ENCODE measurements at places on chromosomes 6 and 20.
A peak's percentile ranks its signal among the peaks of the same experiment; 100 is the strongest.

DNA sequence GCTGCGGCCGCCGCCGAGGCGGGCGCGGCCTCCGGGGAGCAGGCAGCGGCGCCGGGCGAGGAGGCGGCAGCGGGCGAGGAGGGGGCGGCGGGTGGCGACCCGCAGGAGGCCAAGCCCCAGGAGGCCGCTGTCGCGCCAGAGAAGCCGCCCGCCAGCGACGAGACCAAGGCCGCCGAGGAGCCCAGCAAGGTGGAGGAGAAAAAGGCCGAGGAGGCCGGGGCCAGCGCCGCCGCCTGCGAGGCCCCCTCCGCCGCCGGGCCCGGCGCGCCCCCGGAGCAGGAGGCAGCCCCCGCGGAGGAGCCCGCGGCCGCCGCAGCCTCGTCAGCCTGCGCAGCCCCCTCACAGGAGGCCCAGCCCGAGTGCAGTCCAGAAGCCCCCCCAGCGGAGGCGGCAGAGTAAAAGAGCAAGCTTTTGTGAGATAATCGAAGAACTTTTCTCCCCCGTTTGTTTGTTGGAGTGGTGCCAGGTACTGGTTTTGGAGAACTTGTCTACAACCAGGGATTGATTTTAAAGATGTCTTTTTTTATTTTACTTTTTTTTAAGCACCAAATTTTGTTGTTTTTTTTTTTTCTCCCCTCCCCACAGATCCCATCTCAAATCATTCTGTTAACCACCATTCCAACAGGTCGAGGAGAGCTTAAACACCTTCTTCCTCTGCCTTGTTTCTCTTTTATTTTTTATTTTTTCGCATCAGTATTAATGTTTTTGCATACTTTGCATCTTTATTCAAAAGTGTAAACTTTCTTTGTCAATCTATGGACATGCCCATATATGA lies 3.2 kb downstream of the MARCKS start:
- peak; percentile 34 for DNase-seq

DNA sequence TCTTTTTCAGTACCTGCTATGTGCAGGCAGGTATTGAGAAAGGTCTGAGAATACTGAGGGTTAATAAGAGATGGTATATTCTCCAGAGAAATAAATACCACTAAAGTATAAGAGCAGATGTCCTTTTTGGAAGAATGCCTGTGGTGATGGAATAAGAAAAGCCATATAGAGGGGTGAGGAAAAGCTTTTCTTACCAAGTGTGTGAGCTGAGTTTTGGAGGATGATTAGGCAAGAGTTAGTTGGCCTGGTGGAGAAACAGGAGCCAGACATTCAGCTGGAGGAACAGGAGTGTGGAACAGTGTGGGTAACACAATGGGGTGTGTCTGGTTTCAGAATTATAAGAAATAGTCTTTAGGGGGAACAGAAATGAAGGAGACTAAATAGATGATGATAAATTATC lies 19.9 kb downstream of the ZNF451 start:
- DNase-seq = no peak

DNA sequence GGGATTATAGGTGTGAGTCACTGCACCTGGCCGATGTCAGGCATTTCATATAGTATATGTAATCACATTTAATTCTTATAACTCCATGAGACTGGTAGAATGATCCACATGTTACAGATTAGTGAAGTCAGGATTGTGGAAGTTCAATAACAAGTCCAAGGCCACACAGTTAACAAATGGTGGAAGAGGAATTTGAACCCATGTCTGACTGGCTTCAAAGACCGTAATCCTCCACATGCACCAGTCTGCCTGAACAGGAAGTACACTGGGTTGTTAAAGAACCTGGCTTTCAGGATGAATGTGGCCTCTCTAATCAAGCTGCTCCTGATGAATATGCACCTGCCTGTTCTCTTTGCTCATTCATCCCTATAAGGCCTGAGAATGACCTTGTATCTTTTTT lies 122.0 kb upstream of the HDAC2 start:
- no peak for DNase-seq

- no peak for DNase-seq
Observed at GRCh38 chr6:30886897-30887255, 2.6 kb downstream of the DDR1 start.

GRCh38 chr6:33875696-33876095 lies 71.9 kb upstream of the MLN start:
- no peak for DNase-seq

GRCh38 chr6:33851959-33852358 lies 48.2 kb upstream of the MLN start:
- no peak for DNase-seq

DNA sequence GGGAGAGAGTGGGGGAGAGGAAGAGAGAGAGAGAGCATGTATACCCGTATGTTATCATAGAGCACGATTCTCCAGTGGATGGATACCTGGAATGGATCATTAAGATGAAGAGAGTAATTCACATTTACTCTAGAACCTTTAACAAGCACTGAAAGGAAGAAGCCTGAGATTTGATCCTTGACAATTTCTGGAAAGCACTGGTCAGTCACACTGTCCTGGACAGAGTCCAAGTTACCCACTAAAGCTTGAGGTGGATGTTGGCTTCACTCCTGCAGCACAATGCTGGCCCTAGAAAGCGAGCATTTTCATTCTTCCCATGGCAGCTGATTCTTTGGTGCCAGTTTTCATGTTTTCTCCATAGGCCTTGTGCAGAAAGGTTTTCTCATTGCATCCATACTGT lies 25.6 kb downstream of the NFYA start:
- no peak for DNase-seq

DNA sequence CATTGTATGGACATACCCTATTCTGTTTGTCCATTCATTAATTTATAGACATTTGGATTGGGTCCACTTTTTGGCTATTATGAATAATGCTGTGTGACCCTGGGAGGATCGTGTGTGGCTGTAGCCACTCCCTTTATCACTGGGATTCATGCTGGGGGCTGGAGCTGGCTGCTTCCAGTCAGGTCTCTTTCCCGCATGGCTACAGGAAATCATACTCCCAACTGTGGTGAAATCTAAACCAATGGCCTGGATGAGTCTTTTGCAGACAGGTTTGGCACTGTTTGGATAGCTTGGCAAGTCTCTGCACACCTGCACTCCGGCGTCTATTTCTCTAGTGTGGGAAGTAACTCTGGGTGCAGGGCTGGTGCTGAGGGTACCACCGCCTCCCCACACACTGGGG lies 80.4 kb downstream of the RIN2 start:
- no peak for DNase-seq

GRCh38 chr6:28296520-28297060 lies 15.2 kb downstream of the PGBD1 start:
- no peak for DNase-seq

DNA sequence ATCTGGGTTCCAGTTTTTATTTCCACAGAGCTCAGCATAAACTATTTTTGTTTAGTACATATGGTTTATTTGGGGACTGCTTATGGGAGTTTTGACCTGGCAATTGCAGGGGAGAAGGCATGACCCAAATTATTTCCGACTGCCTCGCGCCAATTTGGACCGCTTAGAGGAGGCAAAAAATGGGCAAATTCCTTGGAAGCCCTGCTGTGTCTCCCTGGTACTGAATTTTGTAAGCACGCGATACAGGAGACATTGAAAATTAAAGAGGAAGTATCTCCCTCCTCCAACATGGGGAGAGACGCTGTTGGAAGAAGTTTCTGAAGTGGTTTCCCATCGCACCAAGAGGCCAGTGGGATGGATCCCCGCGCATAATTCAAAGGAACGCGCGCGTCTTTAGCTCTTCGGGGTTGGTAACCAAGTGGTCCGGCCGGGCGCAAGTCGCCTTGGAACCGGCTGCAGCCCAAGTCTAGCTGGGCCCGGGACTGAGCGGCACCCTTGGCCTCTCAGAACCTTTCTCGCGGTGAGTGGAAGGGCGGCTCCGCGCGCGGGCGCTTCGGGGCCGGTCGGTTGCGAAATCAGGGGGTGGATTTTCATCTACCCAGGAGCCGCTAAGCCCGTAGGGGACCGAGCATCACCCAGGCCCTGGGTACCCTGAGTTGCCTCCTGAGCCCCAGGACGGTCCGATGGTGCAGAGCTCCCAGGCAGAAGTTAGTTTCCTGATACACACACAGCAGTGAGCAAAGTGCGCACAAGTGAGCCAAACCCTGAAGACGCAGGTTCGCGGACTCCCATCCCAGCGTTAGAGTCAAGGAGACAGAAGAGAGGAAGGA lies 6.2 kb downstream of the NKX2-2 start:
- no peak for DNase-seq

DNA sequence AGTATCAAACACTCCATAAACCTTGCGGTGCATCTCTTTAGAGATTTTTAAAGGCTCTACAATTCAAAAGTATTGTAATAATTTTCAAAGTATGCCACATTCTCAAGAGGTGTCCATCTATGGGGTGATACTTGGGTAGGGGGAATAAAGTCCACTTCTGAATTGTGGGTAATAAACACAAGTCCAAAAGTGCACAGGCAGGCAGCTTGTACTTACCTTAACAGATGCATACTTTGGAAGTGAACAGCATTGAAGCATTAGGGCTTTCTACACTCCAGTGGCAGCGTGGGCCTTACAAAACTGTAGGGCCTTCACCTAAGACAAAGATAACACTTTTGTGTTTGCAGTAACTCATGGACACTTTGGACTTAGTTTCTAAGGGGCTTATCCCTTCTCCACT lies 58.6 kb downstream of the AIG1 start:
- no peak for DNase-seq

GRCh38 chr6:7148100-7148822 lies 40.5 kb downstream of the RREB1 start:
- no peak for DNase-seq

GRCh38 chr6:166743406-166744222 lies 116.6 kb upstream of the RPS6KA2 start:
- DNase-seq = no peak

DNA sequence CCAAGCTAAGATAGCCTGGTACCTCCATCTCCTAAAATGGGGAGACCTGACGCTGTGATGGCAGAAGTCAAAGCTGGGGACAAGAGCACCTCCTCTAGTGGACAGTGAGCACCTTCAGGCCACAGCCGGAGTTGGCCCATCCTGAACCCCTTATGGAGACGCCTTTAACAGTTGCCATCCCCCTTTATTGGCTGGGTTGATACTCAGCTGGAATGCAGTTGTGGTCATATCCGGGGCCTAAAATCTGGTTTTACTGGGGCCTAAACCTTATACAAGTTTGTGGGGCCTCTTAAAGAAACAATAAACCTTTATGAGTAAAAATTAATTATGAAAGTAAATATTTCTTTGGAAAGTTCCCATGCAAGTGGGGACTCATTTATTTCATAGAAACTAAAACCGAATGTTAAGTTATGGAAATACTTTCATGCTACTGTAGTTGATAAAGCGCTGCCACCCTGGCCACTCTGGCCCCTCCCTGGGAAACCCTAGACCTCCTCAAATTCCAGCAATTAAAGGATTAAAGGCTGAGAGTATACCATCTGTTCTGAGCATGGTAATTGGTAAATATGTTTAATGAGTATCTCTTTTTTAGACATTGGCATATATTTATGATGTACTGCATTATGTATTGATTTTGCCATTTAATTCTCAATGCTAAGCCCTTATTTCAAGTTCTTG lies 95.1 kb upstream of the SASH1 start:
- DNase-seq = no peak

DNA sequence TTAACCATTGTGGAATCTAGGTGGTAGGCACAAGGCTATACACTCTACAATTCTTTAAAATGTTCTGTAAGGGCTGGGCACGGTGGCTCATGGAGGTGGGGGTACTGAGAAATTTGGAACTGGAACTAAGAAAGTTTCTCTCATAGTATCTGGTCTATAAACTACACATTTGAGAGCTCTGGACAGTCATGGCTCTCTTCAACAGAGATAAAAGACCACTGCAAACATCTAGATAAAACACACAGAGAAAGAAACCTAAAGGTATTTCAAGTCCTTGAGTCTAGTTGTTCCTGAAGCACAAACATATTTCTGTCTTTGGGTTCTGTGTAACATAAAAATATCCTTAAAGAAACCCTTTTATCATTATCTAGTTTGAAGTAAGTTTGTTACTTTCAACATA lies 35.2 kb downstream of the ILRUN start:
- DNase-seq = no peak

- no peak for DNase-seq
Observed at GRCh38 chr6:16388488-16388887, 150.1 kb downstream of the GMPR start.

GRCh38 chr20:47318027-47318585 lies 38.4 kb downstream of the ZMYND8 start:
- DNase-seq = no peak

- DNase-seq = no peak
Observed at GRCh38 chr6:75098709-75099108, 107.1 kb downstream of the COL12A1 start.

GRCh38 chr6:1917626-1918371 lies 308.1 kb downstream of the FOXC1 start:
- no peak for DNase-seq

- peak; percentile 55 for DNase-seq
Observed at GRCh38 chr6:125294925-125295324, 6.8 kb downstream of the HDDC2 start.

DNA sequence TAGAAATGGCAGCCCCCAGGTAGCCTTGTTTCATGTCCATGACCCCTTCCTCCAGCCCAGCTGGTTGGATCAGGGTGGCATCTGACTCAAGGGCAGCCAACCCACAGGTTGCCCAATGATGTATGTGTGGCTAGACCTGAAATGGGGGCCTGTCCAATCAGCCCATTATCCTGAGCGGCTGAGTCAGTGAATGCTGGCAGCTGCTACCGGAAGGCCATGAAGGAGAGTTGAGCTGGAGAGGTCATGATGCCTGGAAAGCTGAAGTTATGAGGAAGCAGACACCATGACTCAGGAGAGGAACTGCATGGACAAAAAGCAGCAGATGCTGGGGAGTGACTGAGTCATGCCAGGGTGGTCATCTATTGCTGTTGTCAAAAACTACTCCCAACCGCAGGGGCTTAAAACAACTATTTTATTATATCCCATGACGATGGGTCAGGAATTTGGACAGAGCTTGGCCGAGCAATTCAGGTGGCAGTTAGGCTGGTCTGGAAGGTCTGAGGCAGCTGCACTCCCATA lies 67.3 kb downstream of the MDGA1 start:
- no peak for DNase-seq

- no peak for DNase-seq
Observed at GRCh38 chr6:3359101-3359752, 97.6 kb downstream of the SLC22A23 start.

DNA sequence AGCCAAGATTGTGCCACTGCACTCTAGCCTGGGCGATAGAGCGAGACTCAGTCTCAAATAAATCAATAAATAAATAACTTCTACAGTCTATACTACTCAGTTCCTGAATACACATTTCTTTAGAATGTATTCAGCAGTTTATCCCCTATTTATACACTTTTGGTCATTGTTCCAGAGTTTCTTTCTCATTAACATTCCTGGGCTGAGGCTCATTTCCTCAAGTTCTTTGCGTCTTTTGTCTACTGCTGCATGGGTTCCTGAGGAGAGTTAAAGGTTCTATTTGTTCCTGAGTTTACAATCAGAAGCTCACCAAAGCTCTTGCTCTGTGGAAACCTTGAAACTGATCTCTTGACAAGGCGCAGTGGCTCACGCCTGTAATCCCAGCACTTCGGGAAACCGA lies 37.7 kb upstream of the SASH1 start:
- DNase-seq = no peak

All from NCI-H1105 treated with DMSO at 0.1 percent for 48 hours (cell line).